ENCODE measurements at places on chromosomes 4 and X.

- no peak for DNase-seq
Observed at GRCh38 chr4:6120361-6120760, 80.0 kb downstream of the JAKMIP1 start.

GRCh38 chr4:7703688-7704087 is 236.0 kb downstream of the AFAP1 start:
- no peak for DNase-seq

- DNase-seq: no peak
Observed at GRCh38 chrX:110803506-110803905, 7.9 kb upstream of the CHRDL1 start.

- DNase-seq: no peak
Observed at GRCh38 chr4:1234309-1234695, 14.6 kb downstream of the CTBP1 start.

GRCh38 chr4:48299560-48299959 is 29.9 kb upstream of the TEC start:
- DNase-seq: no peak

Measured in activated CD4-positive, alpha-beta T cell treated with anti-CD3 and anti-CD28 coated beads for 48 hours (primary cell).